ENCODE measurements at places on chromosomes 6 and 20.

DNA sequence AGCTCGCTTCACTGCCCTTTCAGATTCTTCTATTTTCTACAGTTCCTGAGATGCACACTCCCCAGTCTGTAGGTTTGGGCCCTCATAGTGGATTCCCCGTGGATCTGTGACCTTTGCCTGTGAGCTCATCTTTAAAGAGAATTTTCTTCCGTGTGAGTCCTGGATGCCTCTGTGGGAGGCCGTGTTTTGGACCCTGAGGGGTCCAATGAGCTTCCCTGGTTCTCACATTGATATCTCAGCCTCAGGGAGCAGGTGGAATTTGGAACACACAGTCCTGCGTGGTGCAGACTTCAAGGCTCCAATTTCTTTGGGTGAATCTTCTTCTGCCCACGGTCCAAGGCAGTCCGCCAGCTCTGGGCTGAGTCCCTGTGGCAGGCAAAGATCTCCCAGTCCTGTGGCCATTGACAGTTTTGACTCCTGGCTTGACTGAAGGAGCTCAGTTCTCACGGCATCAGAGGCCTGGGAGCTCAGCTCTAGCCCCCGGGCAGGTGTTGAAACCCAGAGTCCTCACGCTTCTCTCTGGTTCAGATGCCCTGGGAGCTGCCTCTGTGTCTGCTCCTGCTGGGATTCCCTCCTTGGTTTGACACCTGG is 61.0 kb downstream of the PSMG4 start:
- DNase-seq: no peak

- no peak for DNase-seq
Measured at GRCh38 chr6:139145661-139146060, 10.8 kb downstream of the HECA start.

- DNase-seq: no peak
Measured at GRCh38 chr20:20786428-20786827, 74.0 kb upstream of the RALGAPA2 start.

DNA sequence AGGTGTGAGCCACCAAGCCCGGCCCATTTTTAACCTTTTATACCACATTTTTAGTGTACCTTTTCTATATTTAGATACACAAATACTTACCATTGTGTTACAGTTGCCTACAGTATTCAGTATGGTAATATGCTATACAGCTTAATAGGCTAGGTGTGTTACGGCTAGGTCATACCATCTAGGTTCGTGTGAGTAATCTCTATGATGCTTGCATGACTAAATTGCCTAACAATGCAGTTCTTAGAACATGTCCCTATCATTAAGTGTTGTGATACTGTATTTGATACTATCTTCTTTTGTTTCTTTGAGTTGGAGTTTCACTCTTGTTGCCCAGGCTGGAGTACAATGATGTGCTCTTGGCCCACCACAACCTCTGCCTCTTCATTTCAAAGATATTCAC is 387.7 kb upstream of the SASH1 start:
- DNase-seq: no peak

GRCh38 chr20:61887596-61888093 is 178.0 kb downstream of the TAF4 start:
- no peak for DNase-seq

DNA sequence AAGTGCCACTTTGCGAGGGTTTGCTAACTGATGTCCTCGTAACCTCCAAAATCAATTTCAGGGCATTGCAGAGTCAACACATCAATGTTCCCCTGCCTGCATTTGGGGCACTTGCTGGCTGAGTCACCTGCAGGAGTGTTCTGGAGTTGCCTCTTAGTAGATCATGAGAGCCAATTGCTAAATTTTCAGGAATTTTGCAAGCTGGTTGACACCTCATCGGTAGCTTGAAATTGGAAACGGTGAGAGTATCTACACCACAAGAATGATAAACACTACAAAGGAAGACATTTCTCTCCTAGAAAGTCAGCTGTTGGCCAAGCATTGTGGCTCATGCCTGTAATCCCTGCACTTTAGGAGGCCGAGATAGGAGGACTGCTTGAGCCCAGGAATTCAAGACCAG is 10.8 kb upstream of the BFSP1 start:
- peak; percentile 48 for DNase-seq

GRCh38 chr20:25229486-25230165 is 18.3 kb upstream of the PYGB start:
- DNase-seq: no peak

DNA sequence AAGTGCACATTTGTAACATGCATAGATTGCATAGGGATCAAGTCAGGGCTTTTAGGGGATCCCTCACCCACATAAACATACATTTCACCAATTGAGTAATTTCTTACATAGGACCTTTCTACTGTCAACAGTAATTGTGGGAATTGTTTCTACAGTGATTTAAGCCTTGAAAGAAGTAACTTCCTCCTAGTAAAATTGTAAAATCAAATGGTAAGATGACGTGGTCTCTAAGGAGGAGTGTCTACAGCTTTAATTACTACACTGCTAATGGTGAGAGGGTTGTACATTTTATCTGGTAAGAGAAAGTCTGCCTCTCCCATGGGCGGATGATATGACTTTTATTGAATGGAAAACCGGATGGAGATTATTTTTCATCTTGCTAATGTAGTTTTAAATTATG is 98.0 kb downstream of the RPP40 start:
- no peak for DNase-seq

- no peak for DNase-seq
Measured at GRCh38 chr6:42383421-42384205, 68.1 kb downstream of the TRERF1 start.

DNA sequence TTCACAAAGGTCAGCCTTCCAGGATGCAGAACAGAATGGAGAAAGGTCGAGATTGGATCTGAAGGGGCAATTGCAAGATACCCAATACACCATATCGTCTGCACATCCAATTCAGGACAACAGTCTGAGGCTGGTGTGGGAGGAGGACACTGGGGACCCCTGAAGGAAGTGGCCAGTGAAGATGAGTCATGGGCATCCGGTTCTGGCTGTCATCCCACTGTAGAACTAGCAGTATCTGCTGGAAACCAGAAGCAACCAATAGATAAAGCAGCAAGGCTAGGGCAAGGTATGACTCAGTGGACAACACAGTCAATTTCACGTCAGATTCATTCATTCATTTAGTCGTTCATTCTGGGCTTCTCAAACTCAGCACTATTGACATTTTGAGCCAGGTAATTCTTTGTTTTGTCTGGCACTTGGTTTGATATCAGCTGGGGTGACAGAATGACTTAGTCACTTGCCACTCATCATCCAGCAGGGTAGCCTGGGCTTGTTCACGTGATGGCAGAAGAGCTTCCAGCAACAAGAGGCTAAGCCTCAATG is 30.3 kb upstream of the SHLD1 start:
- no peak for DNase-seq

GRCh38 chr6:168834042-168834587 is 393.1 kb downstream of the SMOC2 start:
- DNase-seq: no peak

GRCh38 chr20:53981752-53982437 is 88.5 kb downstream of the BCAS1 start:
- DNase-seq: no peak

DNA sequence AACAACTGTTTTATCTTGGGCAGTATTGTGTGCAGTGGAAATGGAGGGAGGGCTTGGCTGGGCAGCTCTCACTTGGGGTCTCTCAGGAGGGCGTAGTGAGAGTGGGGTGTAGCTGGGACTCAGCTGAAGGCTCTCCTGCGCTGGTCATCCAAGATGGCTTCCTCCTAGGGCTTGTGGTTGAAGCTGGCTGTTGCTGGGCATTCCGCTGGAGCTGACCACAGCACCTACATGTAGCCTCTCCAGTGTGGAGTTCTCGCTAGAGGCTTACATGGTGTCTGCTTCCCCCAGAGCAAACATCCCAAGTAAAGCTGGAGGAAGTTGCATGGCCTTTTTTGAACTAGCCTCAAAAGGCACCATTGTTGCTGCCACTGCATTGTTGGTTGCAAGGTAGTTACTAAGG is 344.1 kb upstream of the MARCKS start:
- no peak for DNase-seq
